ENCODE measurements at places on chromosomes 4 and X.

DNA sequence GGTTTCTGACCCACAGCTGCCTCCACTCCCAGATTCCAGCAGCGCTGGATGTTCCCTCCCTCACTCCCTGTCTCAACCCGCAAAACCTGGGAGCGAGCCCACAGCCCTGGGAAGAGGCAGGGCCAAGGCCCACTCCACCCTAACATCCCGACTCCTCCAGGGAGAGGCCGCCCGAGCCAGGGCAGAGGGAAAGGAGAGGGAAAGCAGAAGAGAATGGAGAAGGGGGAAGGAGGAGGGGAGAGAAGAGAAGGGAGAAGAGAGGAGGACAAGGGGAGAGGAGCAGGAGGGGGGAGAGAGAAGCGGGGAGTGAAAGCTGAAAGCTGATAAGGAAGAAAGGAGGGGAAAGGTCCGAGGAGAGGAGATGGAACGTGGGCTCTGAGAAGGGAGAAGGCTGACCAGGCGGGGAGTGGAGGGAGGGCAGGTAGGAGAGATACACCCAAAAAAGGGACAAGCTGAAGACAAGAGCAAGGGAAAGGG, 120.2 kb upstream of the PJA1 start:
- no peak for DNase-seq

GRCh38 chrX:71439896-71440295, 73.7 kb downstream of the TAF1 start:
- DNase-seq, result no peak

GRCh38 chrX:13254076-13254785, 65.6 kb downstream of the ATXN3L start:
- no peak for DNase-seq

GRCh38 chrX:96752781-96753180, 68.1 kb downstream of the DIAPH2 start:
- no peak for DNase-seq

DNA sequence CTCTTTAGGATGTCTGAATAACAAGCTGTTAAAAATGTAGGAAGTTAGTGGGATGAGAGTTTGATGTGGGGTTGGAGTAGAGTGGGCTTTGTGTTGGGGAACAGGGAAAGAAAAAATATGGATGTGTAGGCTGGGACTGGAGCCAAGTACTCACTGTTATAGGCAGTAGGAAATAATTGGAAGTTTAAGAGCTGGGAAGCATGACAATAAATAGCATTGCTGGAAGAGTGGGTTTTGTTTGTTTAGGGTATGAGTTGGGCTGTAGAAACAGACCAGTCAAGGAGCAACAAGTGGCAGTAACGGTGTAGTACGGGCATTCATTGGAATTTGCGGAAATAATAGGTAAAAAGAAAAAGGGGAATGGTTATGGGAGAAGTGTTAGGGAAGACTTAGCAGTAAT, 81.6 kb downstream of the KDM6A start:
- no peak for DNase-seq

DNA sequence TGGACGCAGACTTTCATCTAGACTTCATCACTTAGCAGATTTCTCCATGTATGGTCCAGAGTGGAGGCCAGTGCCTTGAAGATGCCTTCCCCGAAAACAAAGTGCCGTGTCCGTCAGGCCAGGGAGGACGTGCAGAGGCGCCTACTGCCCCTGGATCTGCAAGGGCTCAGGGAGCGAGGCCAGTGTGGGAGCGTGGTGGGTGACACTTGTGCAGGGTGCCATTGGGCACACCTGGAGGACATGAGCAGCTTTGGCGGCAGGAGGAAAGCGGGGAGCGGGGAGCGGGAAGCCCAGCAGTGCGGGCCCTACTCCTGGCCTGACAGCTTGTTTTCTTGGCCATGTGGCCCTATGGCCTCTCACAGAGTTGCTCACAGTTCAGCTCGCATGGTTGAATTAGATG, 25.8 kb downstream of the WFS1 start:
- no peak for DNase-seq

GRCh38 chrX:101595739-101596419, 21.9 kb downstream of the ARMCX6 start:
- no peak for DNase-seq

GRCh38 chrX:136304493-136304892, 3.7 kb downstream of the ADGRG4 start:
- DNase-seq, result no peak

DNA sequence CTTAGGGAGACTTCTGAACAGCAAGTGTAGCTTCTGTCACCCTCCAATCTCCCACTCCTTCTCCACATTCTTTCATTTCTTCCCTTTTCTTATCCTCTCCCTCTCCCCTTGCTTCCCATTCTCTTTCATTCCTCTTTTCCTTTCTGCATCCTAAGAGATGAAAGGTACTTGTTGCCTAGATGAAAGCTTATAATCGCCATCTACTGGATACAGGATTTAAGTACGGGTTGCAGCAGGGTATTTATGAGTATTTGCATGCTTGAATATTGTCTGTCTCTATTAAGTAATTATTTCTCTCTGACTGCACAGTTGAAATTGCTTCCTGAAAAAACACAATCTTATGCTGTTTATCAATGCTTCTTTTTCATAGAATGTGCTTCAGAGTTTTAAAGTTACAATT, 174.0 kb upstream of the TENT5D start:
- DNase-seq, result no peak

DNA sequence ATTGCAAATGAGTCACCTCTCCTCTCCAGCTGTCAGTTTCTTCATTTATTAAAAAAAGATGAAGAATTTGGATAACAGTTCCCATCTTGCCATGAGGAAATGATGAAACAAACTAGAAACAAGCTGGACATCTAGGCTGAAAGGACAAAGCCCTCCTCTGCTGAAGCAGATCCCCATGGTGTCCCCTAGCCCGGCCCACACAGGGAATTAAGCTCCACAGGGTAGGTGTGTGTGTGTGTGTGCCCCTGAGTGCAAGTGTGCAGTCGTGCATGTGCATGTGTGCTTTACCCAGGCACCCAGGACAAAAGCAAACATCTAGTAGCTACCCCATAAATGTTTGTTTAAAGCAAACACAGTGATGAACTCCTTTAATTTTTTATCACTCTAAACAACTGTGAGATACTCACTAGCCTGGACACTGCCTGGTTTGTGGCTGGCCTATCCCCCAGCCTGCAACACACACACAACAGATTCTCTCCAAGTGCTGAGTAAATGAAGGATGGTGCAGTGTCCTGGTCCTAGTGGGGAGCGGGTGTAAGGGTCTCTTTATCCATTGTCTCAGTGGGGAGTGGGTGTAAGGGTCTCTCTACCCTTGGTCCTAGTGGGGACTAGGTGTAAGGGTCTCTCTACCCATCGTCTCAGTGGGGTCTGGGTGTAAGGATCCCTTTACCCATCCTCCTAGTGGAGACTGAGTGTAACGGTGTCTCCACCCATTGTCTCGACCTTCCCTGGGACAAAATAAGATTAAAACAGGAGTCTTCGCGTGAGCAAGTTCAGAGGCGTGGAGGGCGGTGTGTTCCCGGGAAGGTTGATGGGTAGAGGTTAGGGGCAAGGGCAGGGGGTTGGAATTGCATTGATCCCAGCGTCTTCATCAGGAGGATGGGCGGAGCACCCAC, 688 bp upstream of the EVC start:
- DNase-seq, result no peak

GRCh38 chr4:184292877-184293276, 75.2 kb upstream of the ENPP6 start:
- DNase-seq, result no peak

DNA sequence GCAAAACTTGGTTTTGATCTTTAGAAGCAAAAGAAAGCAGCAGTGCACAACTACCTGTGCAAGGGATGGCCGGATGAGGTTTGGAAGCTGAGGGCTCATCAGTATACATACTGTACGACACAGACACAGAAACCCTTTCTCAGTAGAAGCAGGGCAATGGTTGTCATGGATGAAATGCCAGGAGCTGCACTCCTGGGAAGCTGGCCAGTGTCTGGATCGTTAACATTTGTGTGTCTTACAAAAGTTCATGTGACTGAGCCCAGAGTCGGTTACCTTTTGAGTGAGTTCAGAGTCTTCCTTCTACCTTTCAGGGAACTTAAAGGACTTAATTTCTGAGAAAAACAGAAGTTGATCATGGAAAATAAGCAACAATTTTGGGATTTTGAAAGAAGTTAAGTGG, 230.3 kb downstream of the APBB2 start:
- DNase-seq, result no peak

DNA sequence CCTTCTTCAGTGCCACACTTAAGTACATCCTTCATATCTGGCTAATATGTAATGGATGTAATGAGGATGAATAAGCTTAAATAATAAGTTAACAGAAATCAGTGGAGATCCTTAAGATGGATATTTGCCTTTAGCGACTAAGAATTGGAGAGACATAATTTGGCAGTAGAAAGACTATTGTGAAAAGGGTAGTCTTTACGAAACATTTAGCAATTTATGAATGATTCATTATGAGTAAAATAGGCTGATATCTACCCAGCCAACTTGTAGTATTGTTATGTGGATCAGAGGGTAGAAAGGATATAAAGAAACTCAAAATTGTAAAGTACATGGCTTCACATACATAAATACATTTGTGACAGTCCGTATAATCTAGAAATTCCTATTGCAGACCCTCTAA, 2371.8 kb downstream of the PCDH7 start:
- no peak for DNase-seq

GRCh38 chr4:156312261-156312847, 358.7 kb upstream of the CTSO start:
- no peak for DNase-seq

- DNase-seq, result no peak
Measured at GRCh38 chr4:74483226-74483911, 38.4 kb downstream of the AREG start.

GRCh38 chr4:158395343-158395742, 126.3 kb upstream of the RXFP1 start:
- DNase-seq, result no peak

DNA sequence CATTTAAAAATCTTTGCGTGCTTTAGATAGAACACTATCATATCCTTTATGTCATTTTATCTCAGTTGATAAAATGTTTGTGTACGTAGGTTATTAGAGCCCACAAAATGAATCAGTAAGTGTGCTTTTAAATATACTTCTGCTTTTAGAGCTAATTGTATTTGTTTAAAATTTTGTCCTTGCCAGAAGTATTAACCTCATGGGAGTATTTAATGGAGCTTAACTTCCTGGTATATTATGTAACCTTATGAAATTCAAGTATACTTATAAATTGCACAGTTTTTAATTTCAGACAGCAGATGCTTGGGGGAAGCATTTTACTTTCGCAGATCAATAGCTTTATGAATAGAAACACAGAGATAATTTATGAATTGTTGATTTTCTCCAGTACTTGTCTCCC, 90.2 kb downstream of the DIPK2B start:
- DNase-seq, result no peak

GRCh38 chrX:129622757-129623301, 31.9 kb downstream of the APLN start:
- DNase-seq, result no peak

- no peak for DNase-seq
Measured at GRCh38 chr4:88276952-88277710, 7.2 kb downstream of the PPM1K start.

DNA sequence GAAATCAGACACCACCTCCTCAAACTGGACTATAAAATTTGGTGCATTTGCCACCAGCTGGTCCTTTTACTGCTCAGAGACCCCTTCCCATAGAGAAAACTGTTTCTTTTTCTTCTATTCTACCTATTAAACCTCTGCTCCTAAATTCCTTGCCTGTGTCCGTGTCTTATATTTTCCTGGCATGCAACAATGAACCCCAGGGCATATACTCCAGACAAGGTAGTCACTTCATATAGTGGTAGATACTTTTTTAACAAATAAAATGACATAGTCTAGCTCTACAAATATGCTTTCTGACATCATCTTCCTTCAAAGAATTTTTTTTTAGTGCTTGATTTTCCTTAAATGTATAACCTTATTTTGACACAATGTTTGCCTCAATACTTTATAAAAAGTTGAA, 1402.9 kb upstream of the PABPC4L start:
- DNase-seq, result no peak

- no peak for DNase-seq
Measured at GRCh38 chrX:153423652-153424051, 12.4 kb downstream of the ZFP92 start.

- DNase-seq, result no peak
Measured at GRCh38 chr4:127240764-127241105, 392.0 kb upstream of the INTU start.

GRCh38 chrX:16445166-16445752, 204.7 kb upstream of the S100G start:
- no peak for DNase-seq

DNA sequence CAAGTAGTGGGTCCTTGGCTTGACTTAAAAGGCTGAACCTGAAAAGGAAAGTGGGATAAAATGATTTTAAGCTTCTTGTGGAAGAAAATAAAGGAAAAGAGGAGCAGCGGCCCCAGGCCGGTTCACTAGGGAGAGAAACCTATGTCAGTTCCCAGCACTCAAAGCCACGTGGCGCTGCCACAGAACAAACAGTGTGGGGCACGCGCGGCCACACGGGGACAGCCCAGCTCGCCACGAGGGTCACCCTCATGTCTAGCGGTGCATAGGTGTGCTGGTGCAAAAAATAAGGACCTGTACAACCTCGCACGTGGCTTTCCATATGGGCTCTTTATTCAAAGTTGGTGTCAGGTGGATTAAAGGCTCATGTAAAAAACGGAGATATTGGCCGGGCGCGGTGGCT, 17.1 kb downstream of the MSANTD1 start:
- no peak for DNase-seq

DNA sequence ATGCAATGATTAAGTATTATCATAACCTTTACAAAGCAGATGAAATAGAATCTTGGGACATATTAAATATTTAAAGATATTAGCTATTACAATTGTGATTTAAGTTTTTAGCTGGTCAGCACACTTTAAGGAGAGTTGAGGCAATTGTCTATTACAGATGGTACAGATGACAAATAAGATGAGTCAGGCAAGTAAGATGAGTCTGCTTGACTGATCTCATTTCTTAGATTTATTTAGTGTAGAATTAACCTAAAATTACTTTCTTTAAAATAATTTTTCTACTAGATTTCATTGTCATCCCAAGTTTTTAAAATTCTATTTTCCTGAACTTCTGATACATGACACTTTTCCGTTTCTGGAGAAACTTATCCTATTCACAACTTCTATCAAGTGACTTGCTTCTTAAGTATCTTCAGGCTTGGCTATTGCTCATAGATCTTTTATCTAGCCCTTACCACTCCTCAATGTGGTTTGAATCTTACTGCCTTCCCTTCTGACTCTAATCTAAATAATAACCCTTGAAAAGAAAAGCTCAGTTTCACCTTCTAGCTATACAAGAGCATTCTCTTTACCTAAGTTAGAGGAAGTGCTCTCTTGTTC, 32.9 kb downstream of the CXCL1 start:
- no peak for DNase-seq

DNA sequence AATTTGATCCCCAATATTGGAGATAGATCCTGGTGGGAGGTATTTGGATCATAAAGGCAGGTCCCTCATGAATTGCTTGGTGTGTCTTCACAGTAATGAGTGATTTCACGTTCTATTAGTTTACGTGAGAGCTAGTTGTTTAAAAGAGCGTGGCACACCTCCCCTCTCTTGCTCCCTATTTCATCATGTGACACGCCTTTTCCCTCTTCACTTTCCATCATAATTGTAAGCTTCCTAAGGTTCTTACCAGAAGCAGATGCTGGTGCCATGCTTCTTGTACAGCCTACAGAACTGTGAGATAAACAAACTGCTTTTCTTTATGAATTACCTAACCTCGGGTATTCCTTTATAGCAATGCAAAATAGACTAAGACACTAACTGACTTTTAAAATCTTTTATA, 34.0 kb upstream of the FMR1 start:
- DNase-seq, result no peak

Measured in stimulated activated CD4-positive, alpha-beta T cell treated with anti-CD3 and anti-CD28 coated beads, Interleukin-1b, Interleukin-23, amount 100 ng/mL, for 1 hour (primary cell).